ENCODE measurements at places on chromosomes 5 and 9.

GRCh38 chr9:106277966-106278365 lies 583.6 kb downstream of the TMEM38B start:
- DNase-seq = no peak

- no peak for DNase-seq
Measured at GRCh38 chr5:173882632-173883031, 5.5 kb upstream of the CPEB4 start.

DNA sequence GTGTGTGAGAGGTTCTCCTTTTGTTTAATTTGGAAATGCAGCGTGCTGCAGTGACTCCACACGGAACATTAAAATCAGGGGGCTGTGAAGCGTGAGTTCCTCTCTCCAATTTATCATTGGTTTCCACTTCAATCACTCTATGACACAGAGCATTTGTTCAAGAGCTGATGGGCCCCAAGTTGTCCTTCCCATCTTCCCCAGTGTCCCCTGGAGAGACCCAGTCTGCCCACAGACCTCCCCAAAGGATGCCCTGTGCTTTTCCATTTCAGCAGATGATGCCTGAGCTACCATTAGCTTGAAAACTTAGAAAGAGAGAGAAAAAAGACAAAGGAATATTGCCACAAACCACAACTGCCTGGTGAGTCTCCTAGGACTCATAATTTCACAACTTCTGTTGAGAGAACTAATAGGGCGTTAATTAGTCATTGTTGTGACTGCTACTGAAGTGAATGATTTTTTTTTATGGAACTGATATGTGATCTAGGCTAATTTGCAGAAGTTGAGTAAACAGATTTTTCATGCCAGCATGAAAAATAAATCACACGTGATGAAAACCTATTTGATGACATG lies 772.7 kb downstream of the SEMA5A start:
- no peak for DNase-seq

DNA sequence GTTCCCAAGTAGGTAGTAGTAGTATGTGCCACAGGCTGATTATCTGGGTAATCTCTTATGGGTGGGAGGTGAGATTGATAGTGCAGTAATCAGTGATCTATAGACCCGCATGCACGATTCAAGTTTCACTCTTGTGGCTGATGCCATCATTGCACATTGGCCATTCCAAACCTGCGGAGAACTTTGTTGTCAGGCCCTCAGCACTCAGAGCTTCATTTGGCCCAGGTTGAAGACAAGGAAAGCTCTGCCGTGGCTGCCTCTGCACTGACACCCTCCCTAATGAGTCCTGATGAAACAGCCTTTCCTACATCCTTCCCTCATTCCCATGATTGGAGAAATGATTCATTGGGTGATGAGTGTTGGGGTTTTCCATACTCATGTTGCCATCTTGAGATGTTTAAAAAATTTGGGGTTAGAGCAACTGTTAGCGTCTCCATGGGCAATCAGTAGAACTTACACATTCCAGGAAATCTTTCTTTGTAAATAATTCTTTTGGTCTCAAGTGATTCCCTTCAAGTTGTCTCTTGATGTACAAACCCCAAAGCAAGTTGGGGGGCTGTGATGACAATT lies 22.9 kb downstream of the PROP1 start:
- DNase-seq = no peak

- DNase-seq = no peak
Measured at GRCh38 chr5:76021936-76022584, 61.1 kb upstream of the SV2C start.

DNA sequence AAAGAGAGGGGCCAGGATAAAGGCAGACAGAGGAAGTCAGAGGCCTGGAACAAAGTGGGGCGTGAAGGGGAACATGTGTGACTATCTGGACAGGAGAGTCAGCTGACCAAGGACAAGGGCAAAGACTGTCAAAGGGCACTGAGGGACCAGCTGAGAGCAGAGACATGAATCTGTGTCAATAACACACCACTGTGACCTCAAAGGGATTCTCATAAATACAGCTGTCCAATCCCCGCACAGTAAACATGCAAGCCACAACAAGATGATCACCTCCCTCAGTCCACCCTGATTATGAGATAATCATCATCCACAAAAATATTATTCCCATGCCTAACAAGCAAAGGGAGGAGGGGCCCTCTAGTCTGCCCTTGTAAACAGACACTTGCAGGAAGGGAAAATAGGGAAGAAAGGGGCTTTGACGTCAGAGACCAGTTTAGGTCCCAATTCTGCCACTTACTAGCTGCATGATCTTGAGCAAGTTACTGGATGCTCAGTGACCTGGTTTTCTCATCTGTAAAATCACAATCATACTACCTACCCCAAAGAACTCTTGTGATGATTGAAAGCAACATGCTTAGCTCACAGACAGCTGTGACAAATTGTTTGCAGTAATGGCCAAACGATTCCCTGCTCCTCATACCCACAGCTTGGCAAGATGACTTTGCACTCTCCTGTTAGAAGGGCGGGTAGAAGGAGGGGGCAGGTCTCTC lies 41.8 kb downstream of the RAPGEF1 start:
- DNase-seq = no peak

DNA sequence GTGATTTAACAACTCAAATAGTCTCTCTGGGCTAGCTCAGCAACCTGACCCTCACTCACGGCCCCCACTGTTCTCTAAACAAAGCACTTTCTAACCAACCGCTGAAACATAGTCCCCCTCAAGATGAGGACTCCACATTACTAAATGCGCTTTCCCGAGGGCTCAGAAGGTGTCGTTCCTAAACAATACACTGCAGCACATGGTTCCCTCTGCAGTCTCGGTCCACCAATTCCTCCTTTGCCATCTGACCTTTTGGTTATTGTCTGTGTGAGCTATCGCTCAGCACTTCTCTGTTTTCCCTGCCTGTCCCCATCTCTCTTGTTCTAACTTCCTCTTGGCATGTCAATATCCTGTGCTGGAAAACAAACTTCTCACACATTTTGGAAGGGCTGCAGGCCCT lies 7.2 kb downstream of the EPB41L4A start:
- DNase-seq = no peak

Data from effector CD8-positive, alpha-beta T cell (primary cell).